SHP77 (cell line): ENCODE measurements at places on chromosomes 11 and 22.

DNA sequence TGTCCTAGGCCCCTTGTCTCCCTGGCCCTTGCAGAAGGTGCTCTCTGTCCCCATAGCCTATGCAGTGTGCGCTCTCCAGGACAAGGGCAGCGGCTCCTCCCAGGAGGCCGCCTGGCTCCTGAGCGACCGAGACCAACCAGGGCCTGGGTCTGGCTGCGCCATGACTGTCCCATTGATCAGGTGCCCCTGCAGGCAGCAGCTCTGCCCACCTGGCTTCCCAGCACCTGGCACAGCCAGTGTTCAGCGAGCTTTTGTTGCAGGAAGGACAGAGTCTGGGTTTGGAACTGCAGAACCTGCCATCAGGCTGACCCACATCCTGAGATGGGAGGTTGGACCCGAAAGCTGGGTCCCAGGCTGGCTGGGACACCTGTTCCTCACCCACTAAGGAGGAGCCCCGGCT lies 1001.1 kb downstream of the BRD1 start:
- DNase-seq = no peak

DNA sequence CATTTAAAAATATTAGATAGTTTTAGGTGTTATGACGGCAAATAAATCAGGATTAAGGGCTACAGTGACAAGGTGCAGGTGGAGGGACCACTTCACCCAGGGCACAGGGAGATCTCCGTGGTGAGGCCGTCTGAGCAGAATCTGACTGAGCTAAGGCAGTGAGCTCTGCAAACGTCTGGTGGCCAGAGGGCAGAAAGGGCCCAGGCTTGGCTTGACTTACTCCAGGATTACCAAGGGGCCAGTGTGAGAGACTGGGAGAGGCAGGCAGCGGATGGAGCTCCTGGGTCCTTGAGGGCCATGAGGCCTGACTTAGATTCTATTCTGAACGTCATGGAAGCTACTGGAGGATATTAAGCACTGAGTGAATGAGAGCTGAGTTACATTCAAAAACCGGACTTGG lies 125.9 kb upstream of the B3GAT1 start:
- DNase-seq = no peak

DNA sequence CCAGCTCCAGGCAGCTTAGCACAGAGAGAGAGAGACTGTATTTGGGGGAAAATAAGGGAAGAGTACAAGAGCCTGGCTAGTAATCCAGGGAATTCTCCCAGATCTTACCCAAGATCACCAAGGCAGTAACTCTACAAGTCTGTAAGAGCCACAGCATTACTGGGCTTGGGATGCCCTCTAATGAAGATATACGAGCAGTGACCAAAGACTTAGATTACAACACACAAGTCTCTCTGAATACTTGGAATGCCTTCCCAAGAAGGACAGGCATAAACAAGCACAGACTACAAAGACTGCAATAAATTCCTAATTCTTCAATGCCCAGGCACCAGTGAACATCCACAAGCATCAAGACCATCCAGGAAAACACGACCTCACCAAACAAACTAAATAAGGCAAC lies 17.7 kb downstream of the DNAJC24 start:
- no peak for DNase-seq

DNA sequence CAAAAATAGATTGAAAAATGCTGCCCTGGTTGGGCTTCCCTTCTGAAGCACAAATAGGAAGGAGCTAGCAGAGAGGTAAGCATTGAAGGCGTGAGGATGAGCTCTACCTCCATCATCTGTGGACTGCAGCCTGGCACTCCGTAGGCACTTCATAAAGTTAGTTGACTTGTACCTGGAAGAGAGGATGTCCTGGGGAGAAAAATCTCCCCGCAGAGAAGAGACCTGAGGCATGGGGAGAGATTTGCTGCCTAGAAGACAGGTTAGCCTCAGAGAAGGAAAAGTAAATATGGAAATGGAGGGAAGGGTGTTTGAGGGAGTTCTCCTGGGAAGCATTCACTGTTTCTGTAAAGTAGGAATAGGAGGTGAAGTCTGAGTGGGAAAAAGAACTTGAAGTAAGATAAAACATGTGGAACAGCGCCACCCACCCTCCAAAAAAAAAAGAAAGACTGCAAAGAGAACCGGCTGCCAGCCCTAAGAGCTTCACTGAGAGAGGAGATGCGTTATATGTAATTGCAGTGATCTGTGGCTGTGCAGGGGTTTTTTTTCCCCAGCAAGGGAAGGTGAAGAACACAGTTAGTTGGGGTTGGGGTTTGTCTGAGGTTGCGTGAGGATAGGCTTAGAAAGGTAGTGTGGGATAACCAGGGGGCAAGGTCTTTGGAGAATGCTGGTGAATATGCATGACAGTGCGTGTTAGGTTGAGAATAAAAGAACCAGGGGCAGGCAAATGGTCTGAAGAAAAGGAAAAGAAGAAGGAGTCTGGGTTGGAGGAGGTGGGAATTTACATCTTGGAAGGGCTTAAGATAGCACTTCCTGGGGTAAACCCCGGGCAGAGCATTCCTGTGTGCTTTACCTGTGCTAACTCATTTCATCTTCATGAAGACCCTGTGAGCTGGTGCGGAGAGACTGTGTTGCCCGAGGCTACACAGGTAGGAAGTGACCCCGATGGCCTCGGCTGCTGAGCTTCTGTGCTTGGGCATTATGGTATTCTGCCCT lies 16.0 kb downstream of the TNRC6B start:
- no peak for DNase-seq

GRCh38 chr11:111367411-111368284 lies 11.4 kb downstream of the POU2AF1 start:
- no peak for DNase-seq

- no peak for DNase-seq
These were observed 454.5 kb upstream of the API5 start for GRCh38 chr11:42857344-42857743.

DNA sequence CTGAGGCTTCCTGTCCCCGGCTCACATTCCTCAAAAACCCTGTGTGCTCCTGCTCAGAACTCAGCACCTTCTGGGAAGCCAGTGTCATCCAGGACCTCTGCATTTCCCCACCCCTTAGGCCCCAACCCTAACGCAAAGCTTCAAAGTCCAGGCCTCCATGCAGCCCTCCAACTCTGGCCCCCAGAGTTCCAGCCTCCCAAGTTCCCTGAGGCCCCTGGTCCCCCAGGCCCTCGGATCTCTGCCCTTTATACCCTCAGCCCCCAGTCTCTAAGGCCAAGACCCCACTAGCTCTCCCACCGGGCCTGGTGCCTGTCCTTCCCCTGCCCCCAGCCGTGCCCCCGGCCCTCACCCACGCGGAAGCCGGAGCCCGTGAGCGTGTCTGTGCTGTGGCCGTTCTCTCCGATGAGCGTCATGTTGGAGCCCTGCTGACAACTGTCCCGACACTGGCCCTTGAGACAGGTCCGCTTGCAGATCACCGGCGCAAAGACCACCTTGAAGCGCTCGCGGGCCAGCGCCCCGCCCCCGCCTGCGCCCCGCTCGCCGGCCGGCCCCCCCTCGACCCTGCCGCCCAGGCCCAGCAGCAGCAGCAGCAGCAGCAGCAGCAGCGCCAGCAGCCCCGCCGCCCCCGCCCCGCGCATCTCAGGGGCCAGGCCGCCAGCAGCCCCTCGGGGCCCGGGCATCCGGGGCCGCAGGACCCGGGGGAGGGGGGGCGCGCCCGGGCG lies 718 bp downstream of the LTBP3 start:
- DNase-seq = no peak

DNA sequence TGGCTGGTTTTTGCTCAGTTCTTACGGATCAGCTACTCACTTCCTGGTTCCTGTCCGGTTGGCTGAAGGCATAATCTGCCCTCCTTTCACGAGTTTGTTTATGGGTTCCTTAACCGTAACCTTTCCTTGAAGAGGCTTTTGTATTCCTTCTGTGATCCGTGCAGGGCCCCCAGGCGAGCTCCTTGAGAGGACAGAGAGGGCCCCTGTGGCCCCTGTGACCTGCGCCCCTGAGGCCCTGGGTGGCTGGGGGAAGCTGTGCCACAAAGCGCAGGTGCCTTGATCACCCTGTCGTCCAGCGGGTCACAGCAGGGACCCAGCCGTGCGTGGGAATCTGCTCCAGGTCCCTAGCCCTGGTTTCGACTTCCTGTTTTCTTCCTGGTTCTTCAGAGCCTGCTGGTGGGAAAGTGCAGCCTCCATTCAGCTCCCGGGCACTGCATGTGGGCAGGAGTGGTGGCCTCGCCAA lies 27.8 kb upstream of the FADD start:
- DNase-seq = no peak

DNA sequence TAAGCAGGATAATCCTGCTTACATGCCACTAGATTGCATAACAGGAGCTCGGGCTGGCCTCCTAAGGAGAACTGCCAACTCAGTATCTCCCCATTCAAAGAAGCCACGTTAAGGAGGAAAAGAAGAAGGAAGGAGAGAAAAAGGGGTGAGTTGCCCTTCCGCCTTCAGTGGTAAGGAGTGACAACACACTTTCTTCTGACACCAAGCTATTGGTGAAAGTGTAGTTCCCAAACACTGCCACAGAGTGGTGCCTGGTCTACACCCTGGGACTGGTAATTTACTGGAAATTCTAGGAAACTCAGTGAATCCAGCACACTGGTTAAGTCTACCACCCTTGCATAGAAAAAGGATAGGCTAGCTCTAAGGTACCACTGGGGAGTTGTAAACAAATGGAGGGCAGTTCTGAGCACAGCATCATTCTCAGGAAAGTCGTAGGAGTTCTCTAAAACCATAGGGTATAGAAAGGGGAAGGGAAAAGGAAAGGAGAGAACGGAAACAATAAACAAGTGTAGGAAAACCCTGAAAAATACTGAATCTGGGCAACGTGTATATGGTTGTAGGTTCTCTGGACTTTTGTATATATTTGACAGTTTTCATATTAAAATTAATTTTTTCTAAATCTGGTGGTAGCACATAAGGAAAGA lies 58.2 kb downstream of the RRAS2 start:
- peak; percentile 6 for DNase-seq

DNA sequence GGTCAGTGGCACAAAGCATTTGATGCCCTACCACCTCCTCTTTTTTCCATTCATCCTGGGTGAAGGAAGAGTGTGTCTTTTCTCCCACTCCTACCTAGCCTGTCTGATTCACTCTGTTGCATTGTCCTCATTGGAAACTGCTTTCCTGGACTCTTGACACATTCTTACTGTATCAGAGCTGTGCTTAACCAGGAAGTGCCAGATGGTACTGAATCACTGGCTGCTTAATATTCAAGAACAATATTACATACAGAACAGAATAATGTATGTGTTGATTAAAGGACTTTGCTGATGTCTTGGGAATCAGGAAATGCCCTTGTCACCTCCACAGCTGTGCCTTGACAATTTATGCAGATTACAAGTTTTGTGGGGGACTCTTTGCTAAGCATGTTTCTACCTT lies 44.4 kb downstream of the SVIP start:
- no peak for DNase-seq

DNA sequence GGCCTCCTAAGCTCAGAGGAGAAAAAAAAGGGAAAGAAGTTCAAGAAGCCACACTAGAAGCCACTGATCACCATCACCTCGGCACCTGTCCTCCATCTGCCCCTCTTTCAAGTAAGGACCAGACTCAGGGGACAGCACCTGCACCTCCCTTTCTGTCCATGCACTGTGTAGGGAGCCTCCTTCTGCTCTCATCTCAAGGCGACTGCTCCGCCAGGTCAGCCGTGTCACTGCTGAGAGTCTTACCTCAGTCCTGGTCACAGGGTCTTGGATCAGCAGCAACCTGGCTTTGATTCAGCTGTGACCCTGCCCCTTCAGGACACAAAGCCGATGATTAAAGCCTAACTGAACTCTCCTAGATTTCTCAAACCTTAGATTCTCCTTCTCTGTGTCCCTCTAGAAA lies 101.5 kb downstream of the ZNF280B start:
- no peak for DNase-seq

GRCh38 chr11:42974510-42975179 lies 337.2 kb upstream of the API5 start:
- no peak for DNase-seq

GRCh38 chr11:35507688-35508087 lies 17.7 kb downstream of the PAMR1 start:
- no peak for DNase-seq

GRCh38 chr11:111977146-111978027 lies 40.2 kb downstream of the DIXDC1 start:
- no peak for DNase-seq

- no peak for DNase-seq
These were observed 103.5 kb downstream of the BCR start for GRCh38 chr22:23283591-23284503.

DNA sequence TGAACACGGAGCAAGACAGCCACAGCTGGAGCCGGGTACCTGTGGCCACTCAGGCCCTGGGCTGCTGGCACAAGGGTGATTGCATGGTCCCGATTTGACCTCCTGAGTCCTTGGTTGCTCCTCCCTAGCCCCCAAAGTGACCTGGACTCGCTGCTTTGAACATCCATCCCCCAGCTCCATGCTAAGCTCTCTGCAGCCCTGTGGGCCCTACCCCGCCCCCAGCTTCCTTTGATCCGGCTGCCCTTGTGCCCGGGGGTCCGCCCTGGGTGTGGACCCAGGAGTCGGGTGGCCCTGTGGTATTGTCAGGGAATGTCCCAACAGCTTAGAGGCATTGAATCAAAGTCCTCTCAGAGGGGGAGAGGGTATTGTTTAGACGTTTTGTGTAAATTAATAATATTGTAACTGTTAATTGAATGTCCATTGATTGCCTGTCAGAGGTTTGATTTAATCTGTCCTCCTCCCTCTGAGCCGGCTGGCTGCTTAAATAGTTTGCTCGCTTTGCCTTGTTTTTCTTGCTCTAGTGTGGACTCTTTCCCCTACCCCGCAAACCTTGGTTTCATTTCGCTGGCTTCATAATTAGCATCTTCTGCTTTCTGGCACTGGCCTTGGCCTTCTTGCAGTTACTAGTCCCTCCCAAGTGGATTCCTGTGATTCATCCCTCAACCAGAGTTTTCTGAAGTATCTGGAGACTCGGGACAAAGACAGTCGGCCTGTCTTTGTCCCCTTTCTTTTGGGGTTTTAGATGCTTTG lies 20.7 kb downstream of the GRIK4 start:
- DNase-seq = no peak

DNA sequence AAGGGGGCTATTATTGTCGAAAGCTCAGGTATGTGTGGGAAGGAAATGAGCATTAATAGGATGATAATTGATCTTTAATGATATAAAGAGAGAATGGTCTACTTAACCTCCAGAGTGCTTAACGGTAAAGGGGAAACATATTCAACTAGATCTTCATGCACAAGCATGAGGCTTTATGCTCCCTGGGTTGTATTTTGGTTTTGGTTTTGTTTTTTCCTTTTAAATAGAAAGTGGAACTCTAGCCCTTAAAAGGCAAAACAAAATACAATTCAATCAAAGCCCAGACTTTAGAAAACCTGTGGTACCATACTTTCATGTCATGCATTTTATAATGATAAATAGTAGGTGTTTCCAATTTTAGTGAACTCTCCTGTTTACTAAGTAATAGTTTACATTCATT lies 622.7 kb downstream of the METTL15 start:
- no peak for DNase-seq
